Naive thymus-derived CD4-positive, alpha-beta T cell (primary cell): ENCODE measurements at places on chromosomes 5 and 9. TPM values are rescaled to one million over a fixed set of nuclear protein-coding genes. Genes with fewer than 3 reads are reported as not detected.

Gene NUTM2F
- not detected for total RNA-seq

Gene OSTF1
- 38.7 TPM for total RNA-seq

Gene NIPAL4
- total RNA-seq = 1.6 TPM

Gene SERF1A
- 16.0 TPM for total RNA-seq

Gene OCLN
- 6.6 TPM for total RNA-seq

Gene ECM2
- not detected for total RNA-seq

Gene ANKDD1B
- total RNA-seq = 0.31 and 0.44 TPM in 2 replicates

Gene FSD1L
- total RNA-seq = 0.38 TPM

Gene BTNL3
- total RNA-seq = not detected

Gene TAS2R1
- not detected in 2 replicates for total RNA-seq

Gene WNK2
- 0.44 and 0.69 TPM in 2 replicates for total RNA-seq

Gene ZNF366
- 0.11 TPM for total RNA-seq

Gene NPDC1
- 2.5 TPM for total RNA-seq

Gene CD72
- total RNA-seq = 6.8 and 8.7 TPM in 2 replicates

Gene MVB12B
- total RNA-seq = 8.5 TPM

Gene EHMT1
- 111 TPM for total RNA-seq

Gene PROB1
- total RNA-seq = 0.76 TPM

Gene STING1
- total RNA-seq = 212 and 213 TPM in 2 replicates

Gene PAEP
- not detected for total RNA-seq

Gene SLC34A1
- not detected for total RNA-seq

Gene RPP25L
- total RNA-seq = 26.7 TPM

Gene PBX3
- 14.9 and 15.6 TPM in 2 replicates for total RNA-seq

Gene ICE1
- total RNA-seq = 35.8 TPM

Gene ITGA1
- 6.7 and 7.4 TPM in 2 replicates for total RNA-seq

Gene IL11RA
- total RNA-seq = 137 TPM

Gene GPX8
- total RNA-seq = not detected

Gene IQGAP2
- 86.3 TPM for total RNA-seq

Gene EIF4E1B
- not detected for total RNA-seq

Gene SLC1A1
- total RNA-seq = not detected

Gene FAM153A
- total RNA-seq = 166 TPM

Gene TNC
- not detected for total RNA-seq

Gene SLC28A3
- not detected for total RNA-seq

Gene FAM151B
- 1.8 TPM for total RNA-seq

Gene PLEKHG4B
- total RNA-seq = not detected

Gene PCDHA12
- not detected for total RNA-seq

Gene LURAP1L
- not detected for total RNA-seq

Gene PDE8B
- 1.2 TPM for total RNA-seq

Gene ELL2
- total RNA-seq = 41.3 TPM

Gene TMC1
- not detected for total RNA-seq

Gene C1QTNF2
- total RNA-seq = not detected

Gene LECT2
- not detected for total RNA-seq

Gene PCDHGA6
- 0.44 TPM for total RNA-seq

Gene GMCL2
- total RNA-seq = not detected

Gene OR1Q1
- total RNA-seq = not detected in 2 replicates

Gene SPINK6
- total RNA-seq = not detected

Gene HAVCR2
- total RNA-seq = 5.5 TPM

Gene AFAP1L1
- total RNA-seq = 0.49 TPM
